WTC11 (cell line): ENCODE measurements at places on chromosomes 12 and 14. TPM values are rescaled to one million over a fixed set of nuclear protein-coding genes. Genes with fewer than 3 reads are reported as not detected.
A peak's percentile ranks its signal among the peaks of the same experiment; 100 is the strongest.

DNA sequence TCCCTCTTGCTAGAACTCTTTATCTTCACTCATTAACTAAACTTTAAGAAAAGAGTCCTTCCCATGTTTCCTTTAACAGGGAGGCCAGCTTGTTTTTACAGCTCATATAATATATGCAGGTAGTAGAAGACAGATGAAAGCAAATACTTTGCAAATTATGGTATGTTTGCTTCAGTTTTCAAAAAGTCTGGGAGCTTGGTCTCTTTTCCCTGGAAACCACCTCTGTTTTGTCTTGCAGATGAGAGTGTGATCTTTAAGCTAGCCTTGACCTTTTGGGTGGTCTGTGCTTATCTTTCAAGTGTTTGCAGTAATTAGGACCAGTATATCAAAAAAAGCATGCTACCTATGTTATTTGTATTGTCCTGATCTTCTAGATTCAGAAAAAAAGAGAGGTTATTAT lies 62.7 kb downstream of the ERC1 start:
- no peaks in the 10 kb centered on the region for H3K27me3 ChIP-seq
- H3K4me1 ChIP-seq = peaks cover 68% of the 10 kb centered on the region
- peak overlapping the region; percentile 8; the same call in 1 of the 2 replicates for H3K4me3 ChIP-seq
- no peak for DNase-seq

DNA sequence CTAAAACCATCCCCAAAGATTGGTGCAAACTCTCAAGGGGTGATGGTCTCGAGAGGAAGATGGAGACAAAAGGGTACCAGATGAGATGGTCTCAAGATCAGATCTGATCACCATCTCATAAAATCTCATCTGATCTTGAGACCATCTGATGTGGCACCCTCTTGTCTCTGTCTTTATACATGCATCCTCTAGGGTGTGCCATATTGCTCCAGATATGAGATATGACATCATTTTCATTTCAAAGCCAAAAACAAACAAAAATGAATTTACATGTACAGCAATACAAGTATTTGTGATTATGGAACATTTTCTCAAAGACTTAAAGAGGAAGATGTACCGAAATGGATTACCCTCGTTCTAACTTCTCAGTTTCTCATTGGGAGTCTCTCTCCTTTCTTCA lies 787.2 kb downstream of the GALC start:
- no peak for DNase-seq
- H3K27me3 ChIP-seq = no peaks in the 10 kb centered on the region

DNA sequence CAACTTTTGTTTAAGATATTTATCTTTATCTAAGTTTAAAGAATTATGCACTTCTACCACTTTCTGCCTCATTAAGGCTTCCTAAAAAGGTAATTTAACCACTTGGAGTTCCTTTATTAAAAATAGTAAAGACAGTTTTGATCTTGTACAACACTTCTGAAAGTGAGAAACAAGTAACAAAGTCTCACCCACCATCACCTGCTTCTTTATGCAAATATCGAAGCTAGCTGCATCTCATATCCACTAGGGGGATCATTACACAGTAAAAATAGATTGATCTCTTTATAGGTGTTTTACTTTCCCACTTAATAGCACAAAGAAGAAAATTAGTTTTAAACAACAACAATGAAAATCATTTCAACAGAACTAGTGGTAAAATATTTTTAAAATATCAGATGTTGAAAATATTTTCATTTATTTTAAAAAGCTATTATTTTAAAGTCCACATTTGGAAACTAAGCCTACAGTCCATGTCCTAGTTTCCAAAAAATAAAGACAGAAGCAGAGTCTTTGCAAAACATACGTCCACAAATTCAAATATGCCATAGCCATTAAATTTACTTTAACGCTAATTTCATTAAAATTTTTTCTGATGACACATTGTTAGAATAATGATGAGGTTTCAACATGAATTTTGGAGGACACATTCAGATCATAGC lies 160.0 kb upstream of the SOX5 start:
- H3K36me3 ChIP-seq = no peaks in the 10 kb centered on the region
- H3K4me3 ChIP-seq = no peak overlapping the region
- H3K4me1 ChIP-seq = 0 out of 2 replicates have a peak, but pooled peaks cover 3% of the 10 kb centered on the region
- no peak overlapping the region for H3K27ac ChIP-seq
- no peaks in the 10 kb centered on the region for H3K27me3 ChIP-seq
- DNase-seq = no peak

GRCh38 chr14:103121846-103122584 lies 1.2 kb upstream of the TNFAIP2 start:
- no peak overlapping the region for H3K27ac ChIP-seq
- no peaks in the 10 kb centered on the region for H3K36me3 ChIP-seq
- no peak for DNase-seq
- H3K27me3 ChIP-seq = peaks cover 26% of the 10 kb centered on the region

GRCh38 chr12:6113691-6114475 lies 10.6 kb downstream of the VWF start:
- no peak for DNase-seq
- 0 out of 2 replicates have a peak, but pooled peaks cover 3% of the 10 kb centered on the region for H3K4me1 ChIP-seq
- no peak overlapping the region for H3K27ac ChIP-seq
- no peaks in the 10 kb centered on the region for H3K36me3 ChIP-seq
- H3K4me3 ChIP-seq = no peak overlapping the region

DNA sequence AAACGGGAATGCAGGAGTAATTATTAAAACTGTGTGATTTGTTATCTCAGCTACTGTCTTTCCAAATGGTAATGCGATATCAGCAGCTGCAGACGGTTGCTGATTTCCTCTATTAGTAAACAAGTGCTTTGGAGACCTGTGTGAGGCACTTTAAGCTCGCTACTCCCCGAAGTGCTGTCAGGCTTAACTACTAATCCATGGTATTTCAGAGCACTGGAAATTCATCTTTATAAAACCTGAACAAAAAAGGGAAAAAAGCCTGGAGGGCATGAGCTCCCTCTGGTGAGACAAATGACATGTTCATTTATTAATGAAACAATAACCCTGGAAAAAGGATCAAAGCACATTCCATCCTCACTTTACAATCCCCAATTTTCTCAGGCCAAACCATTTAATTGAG lies 143.6 kb upstream of the OTX2 start:
- no peaks in the 10 kb centered on the region; the same call in 1 of the 2 replicates for H3K27me3 ChIP-seq
- H3K36me3 ChIP-seq = no peaks in the 10 kb centered on the region
- H3K27ac ChIP-seq = no peak overlapping the region
- no peak for DNase-seq
- H3K4me1 ChIP-seq = peaks cover 28% of the 10 kb centered on the region

DNA sequence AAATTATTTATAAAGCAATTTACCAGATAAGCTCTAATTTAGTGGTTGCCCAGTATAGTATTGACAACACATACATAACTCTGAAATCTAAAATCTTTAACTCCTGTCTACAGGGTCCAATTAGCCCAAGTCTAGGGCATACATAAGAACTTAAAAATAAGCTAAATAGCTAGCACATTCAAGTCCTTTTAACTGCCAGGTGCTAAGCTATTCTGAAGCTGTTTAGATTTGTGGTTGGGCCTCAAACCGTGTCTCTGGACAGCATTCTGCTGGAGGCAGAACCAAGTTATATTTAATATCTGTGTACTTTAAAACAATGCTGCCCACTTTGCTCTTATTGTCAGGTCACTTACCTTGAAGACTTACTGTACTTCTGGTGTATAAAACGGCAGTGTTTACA lies 19.0 kb downstream of the RPS6KA5 start:
- no peak for DNase-seq
- H3K4me3 ChIP-seq = no peak overlapping the region
- no peaks in the 10 kb centered on the region for H3K36me3 ChIP-seq
- no peaks in the 10 kb centered on the region for H3K4me1 ChIP-seq
- H3K27ac ChIP-seq = no peak overlapping the region

GRCh38 chr12:80235944-80236343 lies 136.6 kb downstream of the OTOGL start:
- no peak overlapping the region for H3K27ac ChIP-seq
- H3K36me3 ChIP-seq = no peaks in the 10 kb centered on the region
- H3K4me3 ChIP-seq = no peak overlapping the region

Gene PAH
- 4.0 to 9.8 TPM (median 5.7 TPM) in 3 replicates for total RNA-seq

Gene KRT72
- 0.11 TPM in 1 of 3 replicates, not detected in the others for total RNA-seq

Gene SLC5A8
- total RNA-seq = 0.05 to 0.07 TPM in 2 of 3 replicates, not detected in the other
